ENCODE measurements at places on chromosomes 7 and 10. TPM values are rescaled to one million over a fixed set of nuclear protein-coding genes. Genes with fewer than 3 reads are reported as not detected.

ELN gene
- 108 TPM for total RNA-seq

RASA4 gene
- 55.5 TPM for total RNA-seq

RBM17 gene
- 59.4 TPM for total RNA-seq

KLF14 gene
- 1.2 TPM for total RNA-seq

WNT8B gene
- total RNA-seq: 0.29 TPM

PIP gene
- total RNA-seq: not detected

C10orf53 gene
- not detected for total RNA-seq

PON1 gene
- total RNA-seq: 0.12 TPM

CYP3A4 gene
- not detected for total RNA-seq

IFIT1B gene
- total RNA-seq: 3.0 TPM

NPC1L1 gene
- 1.2 TPM for total RNA-seq

SPDYE16 gene
- total RNA-seq: 0.53 TPM

NOM1 gene
- total RNA-seq: 30.6 TPM

IQCE gene
- total RNA-seq: 13.5 TPM

VSTM4 gene
- 21.5 TPM for total RNA-seq

GCC1 gene
- total RNA-seq: 13.1 TPM

EFCAB10 gene
- not detected for total RNA-seq

CCDC3 gene
- total RNA-seq: 9.2 TPM

MARVELD1 gene
- 22.9 TPM for total RNA-seq

OR9A2 gene
- total RNA-seq: 0.53 TPM

KIAA1549 gene
- total RNA-seq: 9.7 TPM

ANKRD1 gene
- total RNA-seq: 1.3 TPM

ACBD7 gene
- total RNA-seq: 5.1 TPM

HOXA9 gene
- 61.6 TPM for total RNA-seq

BLNK gene
- total RNA-seq: 25.1 TPM

GOLGA7B gene
- total RNA-seq: 0.35 TPM

PLOD3 gene
- total RNA-seq: 42.0 TPM

MEIG1 gene
- not detected for total RNA-seq

AEBP1 gene
- 68.5 TPM for total RNA-seq

MACC1 gene
- 26.9 TPM for total RNA-seq

RRP12 gene
- total RNA-seq: 27.2 TPM

SHH gene
- total RNA-seq: 1.8 TPM

SLC26A5 gene
- not detected for total RNA-seq
